T-helper 1 cell (primary cell): ENCODE measurements at places on chromosomes 7 and 10.

GRCh38 chr10:52853704-52854103 is 81.1 kb upstream of the MBL2 start:
- DNase-seq: no peak

DNA sequence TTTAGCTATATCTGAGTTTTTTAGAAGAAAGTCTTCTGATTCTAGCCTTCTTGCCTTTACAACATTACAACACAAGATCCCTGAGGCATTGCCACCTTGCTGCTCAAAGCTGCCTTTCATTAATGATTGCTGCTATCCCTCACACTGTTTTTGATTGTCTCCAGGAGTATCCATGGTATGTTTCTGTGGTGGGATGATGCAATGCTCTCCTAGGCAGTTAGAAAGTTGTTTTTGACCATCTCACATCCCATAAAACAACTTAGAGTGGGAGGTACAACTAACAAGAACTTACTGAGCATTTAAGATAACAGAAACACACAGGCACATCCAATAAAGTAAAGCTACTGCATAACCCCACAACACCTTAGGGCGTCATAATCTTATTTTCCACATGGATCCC is 1156.0 kb upstream of the LRRTM3 start:
- DNase-seq: no peak

- no peak for DNase-seq
These were observed 34.2 kb downstream of the GLUD1 start for GRCh38 chr10:87060280-87060928.

DNA sequence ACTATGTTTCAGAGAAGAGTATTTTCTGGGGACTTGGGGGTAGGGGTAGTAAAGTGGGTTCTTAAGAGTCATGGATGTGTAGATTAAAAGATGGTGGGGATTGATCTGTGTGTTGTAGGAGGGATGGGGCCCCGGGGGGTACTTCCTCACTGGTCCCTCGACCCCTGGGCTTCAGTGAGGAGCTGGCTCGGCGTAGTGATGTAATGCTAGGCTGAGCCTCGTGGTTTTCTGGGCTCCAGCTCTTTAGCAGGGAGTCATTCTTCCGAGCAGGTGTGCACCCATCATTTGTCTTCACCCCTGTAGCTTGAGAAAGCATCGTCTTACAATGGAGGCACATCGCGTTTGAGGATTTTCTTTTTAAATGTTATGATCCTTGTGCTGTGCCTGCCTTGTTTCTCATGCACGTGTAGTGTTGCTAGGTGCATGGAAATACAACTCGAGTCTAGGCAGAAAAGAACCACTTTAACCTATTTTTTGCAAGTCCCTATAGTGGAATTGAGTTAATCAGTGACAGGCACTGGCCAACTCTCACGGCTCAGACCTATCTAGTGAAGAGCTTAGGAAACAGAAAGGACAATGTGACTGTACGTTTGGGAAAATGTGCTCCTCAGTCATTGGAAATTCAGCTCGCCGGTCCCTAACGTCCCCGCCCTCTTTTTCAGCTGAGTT is 106.1 kb upstream of the BTBD16 start:
- no peak for DNase-seq

- no peak for DNase-seq
These were observed 132.0 kb downstream of the ST7 start for GRCh38 chr7:117085275-117085674.

- no peak for DNase-seq
These were observed 38.2 kb downstream of the ZNF679 start for GRCh38 chr7:64266341-64266919.

- no peak for DNase-seq
These were observed 77.9 kb downstream of the HERPUD2 start for GRCh38 chr7:35617041-35617440.

- DNase-seq: no peak
These were observed 258.8 kb upstream of the CTBP2 start for GRCh38 chr10:125419146-125419545.

- no peak for DNase-seq
These were observed 234.6 kb upstream of the CCDC6 start for GRCh38 chr10:60140651-60141632.

GRCh38 chr10:103767756-103768155 is 87.6 kb downstream of the SH3PXD2A start:
- no peak for DNase-seq

- DNase-seq: no peak
These were observed 26.1 kb upstream of the FIS1 start for GRCh38 chr7:101271021-101271420.

GRCh38 chr7:75809396-75809795 is 4.2 kb downstream of the CCL24 start:
- DNase-seq: no peak

DNA sequence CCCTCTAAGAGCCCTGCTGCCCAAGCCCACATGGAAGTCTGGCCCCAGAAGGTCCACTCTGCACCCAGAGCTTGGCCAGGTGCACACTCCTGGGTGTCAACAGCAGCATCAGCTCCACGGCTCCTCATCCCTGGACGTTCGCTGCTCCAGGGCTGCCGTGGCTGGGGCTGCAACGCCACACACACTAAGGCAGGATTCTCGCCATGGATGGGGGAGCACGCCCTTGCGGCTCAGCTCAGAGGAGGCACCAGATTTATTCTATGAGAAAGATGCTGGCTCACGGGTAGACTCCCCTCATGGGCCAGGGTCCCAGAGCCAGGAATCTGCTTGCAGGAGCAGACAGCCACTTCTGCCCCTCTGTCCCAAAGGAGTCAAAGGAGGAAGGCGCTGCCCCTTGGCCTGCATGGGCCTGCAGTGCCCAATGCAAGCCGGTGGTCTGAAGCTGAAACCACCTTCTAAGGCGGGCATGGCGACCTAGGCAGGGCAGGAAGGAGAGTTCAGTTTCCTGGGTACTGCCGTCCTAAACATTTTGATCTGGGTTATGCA is 42.1 kb downstream of the CFAP46 start:
- no peak for DNase-seq
